ENCODE measurements at places on chromosomes 4 and X.

DNA sequence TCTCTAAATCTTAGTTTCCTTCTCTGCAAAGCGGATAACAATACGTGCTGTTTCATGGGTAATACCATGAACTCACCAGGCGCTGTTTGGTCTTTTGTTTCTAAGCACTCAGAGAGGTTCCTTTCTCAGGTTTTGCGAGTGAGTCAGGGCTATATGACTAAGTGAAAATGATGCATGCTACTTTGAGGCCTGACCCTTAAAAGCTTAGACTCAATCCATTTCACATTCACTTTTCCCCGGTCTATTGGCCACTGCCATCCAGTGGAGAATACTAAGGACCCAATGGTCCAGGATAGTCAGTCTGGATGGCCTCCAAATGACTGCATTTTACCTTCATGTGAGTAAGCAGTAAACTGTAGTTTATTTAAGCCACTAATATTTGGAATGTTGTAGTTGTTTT, 400.8 kb upstream of the SLIT2 start:
- DNase-seq = no peak

GRCh38 chr4:26520728-26521450, 30.6 kb upstream of the CCKAR start:
- DNase-seq = no peak

- no peak for DNase-seq
These were observed 66.0 kb downstream of the GLRB start for GRCh38 chr4:157141976-157142375.

DNA sequence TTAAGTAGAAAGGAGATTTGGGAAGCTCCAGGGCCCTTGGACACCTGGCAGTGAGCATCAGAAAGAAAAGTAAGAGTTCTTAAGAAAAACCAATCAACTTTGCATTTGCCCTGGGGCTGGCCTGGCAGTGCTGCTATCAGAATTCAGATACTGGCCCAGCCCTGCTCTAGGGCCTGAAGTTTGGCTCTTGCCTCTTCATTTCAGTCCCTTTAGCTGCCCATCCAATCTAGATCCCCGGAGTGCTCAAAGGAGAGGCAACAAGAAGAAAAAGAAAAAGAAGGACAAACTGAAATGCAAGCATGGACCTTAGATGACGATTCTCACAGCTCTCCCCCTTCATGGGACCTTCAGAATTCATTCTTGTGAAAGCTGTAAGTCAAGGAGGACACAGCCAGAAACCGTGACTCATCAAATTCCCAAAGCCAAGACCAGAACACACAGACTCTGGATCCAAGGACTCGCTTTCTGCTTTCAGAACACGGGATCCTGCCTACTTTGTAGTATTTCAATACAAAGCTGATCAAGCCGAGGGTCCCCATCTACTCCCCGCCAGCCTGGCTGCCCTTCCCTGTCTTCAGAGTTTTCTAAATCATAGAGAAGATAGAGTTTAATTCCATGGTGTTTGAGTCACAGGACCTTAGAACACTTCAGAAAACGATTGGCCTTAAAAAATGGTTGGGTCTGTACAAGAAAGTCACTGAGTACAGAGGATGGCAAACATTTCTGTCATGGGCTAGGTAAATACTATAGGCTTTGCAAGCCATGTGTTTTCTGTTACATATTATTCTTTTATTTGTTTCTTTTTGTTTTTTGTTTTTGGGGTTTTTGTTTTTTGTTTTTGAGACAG, 103.7 kb downstream of the RBM47 start:
- DNase-seq = no peak

GRCh38 chrX:12661464-12661863, 129.7 kb upstream of the PRPS2 start:
- no peak for DNase-seq

GRCh38 chrX:121014826-121015225, 29.3 kb upstream of the CT47A1 start:
- no peak for DNase-seq

DNA sequence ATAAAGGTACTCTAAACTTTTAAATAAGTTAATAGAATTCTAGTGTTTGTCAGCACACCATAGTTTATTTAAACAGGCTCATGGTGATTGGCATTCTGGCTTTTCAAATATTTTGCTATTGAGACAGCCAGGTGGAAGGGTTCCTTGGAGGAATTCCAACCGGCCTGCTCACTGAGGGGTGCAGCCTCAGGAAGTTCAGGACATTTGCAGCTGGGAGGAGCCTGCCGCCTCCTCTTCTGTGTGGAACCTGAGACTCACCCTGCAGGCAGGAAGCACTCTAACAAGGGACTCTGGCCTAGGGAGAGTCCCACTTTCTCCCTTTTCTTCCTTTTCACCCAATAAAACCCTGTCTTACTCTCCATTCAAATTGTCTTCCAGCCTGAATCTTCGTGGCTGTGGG, 1328.0 kb downstream of the FSTL5 start:
- no peak for DNase-seq

DNA sequence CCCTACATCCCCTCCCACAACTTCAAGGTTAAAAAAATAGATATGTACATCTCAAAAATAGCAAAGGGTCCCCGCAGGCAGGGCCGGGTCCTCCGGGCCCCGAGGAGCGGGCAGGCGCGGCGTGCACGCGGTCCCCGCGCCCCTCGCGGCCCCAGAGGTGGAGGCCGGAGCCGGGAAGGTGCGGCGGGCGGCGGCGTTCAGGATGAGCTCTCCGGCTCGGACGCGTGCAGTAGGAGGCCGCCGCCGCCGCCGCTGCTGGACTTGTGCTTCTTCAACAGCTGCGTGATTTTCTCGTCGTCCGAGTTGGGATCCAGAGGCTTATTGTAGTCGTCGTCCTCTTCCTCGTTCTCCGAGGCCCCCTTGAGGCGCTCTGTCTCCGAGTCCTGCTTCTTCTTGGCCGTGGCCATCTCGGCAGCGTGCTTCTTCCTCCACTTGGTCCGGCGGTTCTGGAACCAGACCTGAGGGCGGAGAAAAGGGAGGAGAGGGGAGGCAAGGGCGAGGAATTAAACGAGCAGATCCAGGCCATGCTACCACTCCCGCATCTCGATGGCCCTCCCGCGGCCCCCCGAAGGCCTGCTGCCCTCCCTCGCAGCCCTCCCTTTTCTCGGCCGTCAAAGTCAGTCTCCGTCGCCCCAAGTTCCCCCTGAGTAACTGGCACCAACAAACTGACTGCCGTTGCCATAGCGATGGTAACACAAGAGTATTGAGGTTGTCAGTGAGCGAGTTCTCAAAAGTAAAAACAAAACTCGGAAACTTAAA, 5.8 kb downstream of the NKX6-1 start:
- DNase-seq = peak; percentile 32

DNA sequence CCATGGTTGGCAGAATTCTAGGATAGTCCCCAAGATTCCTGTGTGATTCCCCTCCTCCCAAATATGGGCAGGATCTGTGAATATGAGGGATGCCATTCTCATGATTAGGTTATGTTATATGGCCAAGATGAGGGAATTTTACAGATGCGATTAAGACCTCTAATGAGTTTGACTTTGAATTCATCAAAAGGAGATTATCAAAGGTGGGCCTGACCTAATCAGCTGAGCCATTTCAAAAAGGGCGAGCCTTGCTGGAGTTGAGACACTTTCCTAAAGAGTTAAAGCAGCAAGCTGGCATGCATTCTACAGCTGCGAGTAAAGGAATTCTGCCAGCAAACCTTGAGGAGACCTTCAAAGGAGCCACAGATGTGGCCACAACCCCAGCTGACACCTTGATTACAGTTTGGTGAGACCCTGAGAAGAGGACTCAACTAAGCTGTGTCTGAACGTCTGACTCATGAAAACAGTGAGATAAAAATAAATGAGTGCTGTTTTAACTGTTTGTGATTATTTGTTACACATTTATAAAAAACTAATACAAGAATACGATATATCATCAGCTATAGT, 31.7 kb upstream of the TMPRSS11D start:
- DNase-seq = no peak

DNA sequence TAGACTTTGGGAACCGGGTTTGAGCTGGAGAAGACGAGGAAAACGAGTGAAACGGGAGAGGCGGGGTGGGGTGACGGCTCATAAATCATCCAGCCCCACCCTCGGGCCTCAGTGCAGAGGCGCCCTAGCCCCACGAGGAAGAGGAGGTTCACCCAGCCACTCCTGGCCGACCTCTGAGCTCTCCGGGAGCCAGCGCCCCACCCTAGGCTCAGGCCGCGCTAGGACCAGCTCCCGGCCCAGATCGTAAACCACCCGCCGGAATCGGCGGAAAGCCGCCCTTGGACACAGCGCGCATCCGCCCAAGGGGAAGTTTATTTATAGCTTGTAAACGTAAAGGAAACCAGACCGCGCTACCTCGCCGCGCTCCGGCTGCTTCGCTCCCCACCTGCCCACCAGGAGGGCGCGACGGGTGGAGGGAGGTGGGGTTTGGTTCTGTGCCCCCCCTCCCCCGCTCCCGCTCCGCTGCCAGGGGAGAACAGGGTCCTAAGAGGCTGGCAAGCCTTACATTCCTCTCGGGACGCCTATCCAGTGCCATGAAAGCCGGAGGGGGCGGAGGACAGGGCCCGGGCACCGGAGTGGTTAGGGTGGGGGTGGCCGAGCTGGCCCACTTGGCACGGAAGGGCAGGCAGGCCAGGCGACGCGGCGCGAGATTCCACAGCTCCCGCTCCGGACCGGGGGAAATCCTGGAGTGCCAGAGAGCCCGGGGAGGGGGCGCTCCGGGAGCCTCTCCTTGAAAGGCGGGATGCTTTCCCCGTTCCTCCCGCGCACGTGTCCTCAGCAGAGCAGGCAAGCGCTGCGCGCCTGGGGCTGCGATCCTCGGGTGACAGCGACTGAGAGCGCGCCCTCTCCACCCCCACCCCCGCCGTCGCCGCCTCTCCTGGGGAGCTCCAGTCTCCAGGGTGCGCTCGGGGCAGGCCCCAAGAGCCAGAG, 84.2 kb downstream of the BCOR start:
- DNase-seq = peak; percentile 81

DNA sequence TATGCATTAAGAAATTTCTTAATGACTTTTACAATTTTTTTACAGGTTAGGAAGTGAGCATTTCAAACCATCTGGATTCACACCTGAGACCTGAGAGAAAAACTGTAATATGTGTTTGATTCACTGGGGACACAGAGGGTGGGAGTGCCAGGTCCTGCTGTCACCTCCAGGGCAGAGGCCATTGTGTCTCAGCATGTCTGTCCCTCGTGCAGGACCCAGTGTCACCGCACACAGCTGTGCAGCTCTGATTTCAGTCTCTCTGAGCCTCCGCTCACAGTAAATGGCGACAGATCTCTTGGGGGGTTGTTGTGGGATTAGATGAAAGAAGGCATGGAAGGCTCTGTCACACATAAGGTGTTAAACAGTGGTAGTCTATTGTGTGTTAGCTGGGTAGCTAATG, 23.0 kb upstream of the CLDN24 start:
- no peak for DNase-seq

DNA sequence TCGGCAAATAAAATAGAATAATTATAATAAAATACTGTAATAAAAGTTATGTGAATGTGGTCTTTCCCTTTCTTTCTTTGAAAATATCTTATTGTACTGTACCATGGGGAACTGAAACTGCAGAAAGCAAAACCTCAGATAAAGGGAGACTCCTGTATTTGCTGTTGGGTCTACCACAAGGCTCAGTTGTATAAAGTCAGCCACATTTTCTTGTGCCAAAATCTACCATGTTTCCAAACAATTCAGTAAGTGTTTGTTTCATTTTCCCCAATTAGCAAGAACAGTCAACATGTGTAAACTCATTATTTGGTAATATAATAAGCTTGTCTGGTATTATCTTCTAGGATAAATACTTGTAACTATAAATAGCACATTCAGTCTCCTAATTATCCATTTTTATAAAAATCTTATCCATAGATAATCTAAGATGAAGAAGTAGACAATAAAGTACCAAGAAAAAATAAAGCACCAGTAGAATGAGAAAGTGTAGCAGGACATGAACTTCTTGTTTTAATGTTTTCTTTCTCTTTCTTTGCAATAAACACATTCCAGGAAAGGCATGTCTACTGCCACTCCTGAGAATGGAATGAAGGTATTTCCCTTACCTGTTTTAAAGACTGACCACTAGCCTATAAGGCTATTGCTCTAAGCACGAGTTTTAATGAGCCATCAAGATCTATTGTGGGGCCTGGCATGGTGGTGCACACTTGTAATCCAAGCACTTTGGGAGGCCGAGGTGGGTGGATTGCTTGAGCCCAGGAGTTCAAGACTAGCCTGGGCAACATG, 15.0 kb upstream of the OTUD4 start:
- DNase-seq = no peak

DNA sequence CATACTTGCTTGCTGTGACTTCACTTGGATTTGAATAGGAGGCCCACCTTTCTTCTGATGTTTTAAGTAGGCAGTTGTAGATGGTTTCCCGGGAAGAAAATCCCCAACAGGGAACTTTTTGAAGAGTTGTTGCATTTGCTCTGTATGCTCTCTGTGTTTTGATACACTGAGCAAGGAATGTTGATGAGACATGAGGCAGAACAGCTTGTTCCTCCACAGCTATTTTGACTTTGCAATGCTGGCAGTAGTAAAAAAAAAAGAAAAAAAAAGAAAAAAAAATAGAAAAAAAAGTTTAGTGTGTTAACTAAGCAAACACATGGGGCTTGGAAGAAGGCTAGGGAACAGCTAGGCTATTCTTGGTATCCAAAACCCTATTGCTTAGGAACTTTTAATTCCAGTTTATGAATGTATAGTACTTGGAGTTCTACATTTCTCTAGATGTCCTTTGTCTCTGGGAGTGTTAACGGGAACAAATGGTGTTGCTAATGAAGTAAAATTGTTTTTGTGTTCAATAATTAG, 23.4 kb upstream of the PAQR3 start:
- no peak for DNase-seq

DNA sequence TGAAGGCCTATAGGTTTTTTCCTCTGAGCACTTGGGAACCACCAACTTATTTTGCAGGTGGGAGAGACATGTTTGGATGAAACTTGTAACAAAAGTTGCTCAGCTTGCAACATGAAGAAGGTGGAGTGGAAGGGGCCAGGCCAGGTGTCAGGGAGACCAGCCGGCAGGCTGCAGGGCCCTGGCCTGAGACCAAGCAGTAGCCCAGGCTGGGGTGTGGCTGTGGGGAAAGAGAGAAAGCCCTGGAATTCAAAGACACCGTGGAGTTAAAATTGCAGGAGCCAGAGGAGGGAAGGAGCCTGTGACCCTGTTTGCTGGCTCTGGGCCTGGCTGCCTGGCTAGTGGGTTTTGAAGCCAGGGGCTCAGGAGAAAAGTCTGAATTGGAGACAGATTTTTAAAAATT, 43.4 kb downstream of the EFNB1 start:
- no peak for DNase-seq

DNA sequence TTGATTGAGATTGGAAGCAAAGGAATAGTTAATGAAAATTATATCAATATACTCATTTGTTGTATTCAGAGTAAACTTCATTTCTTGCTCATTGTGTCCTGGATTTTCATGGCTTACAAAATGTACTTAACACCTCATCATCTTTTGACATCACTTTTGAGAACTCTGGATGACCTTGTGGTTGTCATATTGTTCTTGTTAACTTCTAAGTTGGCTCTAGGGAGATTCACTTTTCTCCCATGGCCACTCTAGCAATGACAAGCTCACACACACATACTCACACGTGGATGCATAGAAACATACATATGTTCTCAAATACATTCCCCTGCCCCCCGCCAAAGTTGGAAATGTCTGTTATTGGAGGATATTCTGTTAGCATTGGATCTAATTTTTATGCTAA, 15.3 kb downstream of the PHEX start:
- no peak for DNase-seq

GRCh38 chr4:140158365-140159030, 4.5 kb upstream of the MAML3 start:
- no peak for DNase-seq

Data from NCI-H510A treated with DMSO at 0.1 percent for 48 hours (cell line).